MM.1S (cell line): ENCODE measurements at places on chromosomes 2 and 18.

DNA sequence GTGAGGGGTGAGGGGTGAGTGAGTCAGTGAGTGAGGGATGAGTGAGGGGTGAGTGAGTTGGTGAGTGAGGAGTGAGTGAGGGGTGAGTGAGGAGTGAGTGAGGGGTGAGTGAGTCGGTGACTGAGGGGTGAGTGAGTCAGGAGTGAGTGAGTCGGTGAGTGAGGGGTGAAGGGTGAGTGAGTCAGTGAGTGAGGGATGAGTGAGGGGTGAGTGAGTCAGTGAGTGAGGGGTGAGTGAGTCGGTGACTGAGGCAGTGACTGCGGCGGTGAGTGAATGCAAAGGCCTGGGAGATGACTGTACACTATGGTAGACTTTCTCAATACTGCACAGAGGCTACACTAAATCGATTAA is 16.6 kb downstream of the THAP4 start:
- no peak overlapping the region for H3K27ac ChIP-seq
- no peaks in the 10 kb centered on the region for H3K4me1 ChIP-seq
- no peak overlapping the region for H3K4me3 ChIP-seq
- H3K36me3 ChIP-seq = no peaks in the 10 kb centered on the region
- H3K27me3 ChIP-seq = no peaks in the 10 kb centered on the region
- no peak for DNase-seq

GRCh38 chr2:47022186-47022765 is 106.7 kb upstream of the MCFD2 start:
- no peak overlapping the region for H3K4me3 ChIP-seq
- no peak overlapping the region for H3K27ac ChIP-seq
- no peak for DNase-seq
- H3K36me3 ChIP-seq = peaks cover 33% of the 10 kb centered on the region

GRCh38 chr18:67260841-67261240 is 255.7 kb downstream of the DSEL start:
- peaks cover 10% of the 10 kb centered on the region; the same call in 1 of the 2 replicates for H3K4me1 ChIP-seq
- no peak overlapping the region for H3K4me3 ChIP-seq
- DNase-seq = no peak

DNA sequence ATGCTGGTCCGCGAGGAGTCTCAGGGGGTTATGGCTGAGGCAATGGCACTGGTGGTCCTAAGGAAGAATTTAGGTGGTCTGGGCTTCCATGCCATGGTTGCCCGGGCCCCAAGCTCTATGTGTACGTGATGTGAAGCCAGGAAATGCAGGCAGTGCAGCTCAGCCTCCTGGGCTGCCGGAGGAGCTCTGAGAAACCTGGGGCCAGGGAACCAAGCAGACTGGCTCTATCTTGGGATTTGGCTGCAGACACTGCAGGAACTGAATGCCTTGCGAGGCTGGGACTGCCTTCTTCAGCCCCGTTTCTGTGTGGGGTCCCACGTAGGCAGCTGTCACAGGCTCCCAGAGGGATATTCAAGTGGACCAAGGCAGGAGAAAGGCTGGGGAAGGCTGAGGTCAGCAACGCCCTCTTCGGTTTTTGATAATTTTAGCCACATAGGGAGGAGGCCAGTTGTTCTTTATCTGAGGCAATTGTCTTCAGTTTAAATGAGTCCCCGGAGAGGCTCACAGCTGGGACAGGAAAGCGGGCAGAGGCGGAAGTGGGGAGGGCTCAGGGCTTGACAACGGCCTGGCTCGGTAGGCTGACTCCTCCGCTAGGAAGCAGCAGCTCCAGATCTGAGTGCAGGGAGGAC is 77.7 kb downstream of the RHOB start:
- H3K4me3 ChIP-seq = no peak overlapping the region
- H3K36me3 ChIP-seq = no peaks in the 10 kb centered on the region
- no peak for DNase-seq

DNA sequence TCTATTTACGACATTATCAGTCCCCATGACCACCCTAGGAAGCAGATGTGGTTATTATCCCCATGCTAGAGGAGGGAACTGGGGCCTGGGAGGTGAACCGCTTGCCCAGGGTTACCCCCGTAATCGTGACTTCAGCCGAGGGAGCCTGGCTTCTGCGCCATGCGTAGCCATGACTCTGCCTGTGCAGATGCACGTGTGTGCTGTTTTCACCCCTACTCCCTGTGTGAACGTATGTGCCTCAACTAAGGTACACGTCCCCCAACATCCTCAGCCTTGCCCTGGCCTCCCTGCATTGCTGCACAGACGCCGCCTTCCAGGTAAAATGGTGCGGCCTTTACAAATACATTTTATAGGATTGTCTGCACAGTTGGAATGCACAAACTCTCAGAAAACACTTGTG is 40.2 kb downstream of the LPIN1 start:
- H3K4me3 ChIP-seq = no peak overlapping the region
- H3K27me3 ChIP-seq = no peaks in the 10 kb centered on the region
- H3K36me3 ChIP-seq = peaks cover 49% of the 10 kb centered on the region
- DNase-seq = no peak
